Activated T-cell treated with anti-CD3 and anti-CD28 coated beads, Interleukin-2, amount 50 U/mL, for 4 hours (primary cell): ENCODE measurements at places on chromosomes 2 and 18. TPM values are rescaled to one million over a fixed set of nuclear protein-coding genes. Genes with fewer than 3 reads are reported as not detected.

DNA sequence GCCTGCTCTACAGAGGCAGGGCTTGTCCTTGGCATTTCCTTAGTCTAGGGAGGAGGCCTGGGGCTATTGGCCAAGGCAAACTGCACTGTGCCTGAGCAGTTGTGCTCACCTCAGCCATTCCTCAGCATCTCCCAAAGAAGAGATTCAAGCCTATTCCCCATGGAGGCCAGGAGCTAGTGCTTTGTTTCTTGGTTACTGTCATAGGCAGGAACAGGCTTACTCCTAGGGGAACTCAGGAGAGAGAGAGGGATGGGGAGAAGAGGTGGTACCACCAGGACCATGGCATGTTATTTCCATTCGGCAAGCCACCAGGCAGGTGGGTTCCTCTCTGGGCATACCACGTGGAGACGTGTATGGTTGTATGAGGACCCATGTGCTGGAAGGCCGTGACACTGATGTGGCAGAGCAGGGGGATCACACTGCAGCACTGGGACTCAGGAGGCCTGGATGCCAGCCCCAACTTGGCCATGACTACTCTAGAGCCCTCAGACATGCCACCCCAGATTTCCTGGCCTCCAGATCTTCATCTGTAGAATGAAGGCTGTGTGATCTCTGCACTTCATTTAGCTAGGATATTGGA, 233.7 kb downstream of the LOXHD1 start:
- DNase-seq = no peak

DNA sequence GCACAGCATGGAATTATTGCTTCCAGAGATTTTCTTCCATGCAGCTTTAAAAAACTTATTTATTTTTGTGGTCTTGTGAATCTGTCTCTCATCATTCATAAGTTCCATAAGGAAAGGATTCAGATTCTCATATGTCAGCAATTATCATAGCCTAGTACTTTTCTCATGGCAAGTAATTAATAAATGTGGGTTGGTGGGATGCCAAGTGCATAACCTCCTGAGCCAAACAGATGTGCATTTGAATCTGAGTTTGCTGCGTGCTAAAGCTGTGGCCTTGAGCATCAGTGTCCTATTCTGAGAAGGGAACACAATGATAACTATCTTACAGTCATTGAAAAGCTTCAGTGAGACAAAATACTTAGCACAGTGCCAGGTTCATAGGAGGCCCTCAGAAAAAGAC, 331.9 kb downstream of the PDE11A start:
- no peak for DNase-seq

GRCh38 chr2:54274781-54275242, 18.8 kb upstream of the TSPYL6 start:
- DNase-seq = no peak

DNA sequence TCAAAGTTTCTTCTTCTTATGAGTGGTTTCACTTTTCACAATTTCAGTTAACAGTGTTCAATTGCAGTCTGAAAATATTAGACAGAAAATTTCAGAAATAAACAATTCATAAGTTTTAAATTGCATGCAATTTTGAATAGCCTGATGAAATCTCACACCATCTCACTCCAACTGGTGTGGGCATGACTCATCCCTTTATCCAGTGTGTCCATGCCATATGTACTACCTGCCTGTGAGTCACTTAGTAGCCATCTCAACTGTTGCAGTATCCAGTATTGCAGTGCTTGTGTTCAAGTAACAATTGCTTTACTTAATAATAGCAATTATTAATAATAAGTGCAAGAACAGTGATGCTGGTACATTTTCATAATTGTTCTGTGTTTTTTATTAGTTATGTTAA, 1202.5 kb downstream of the DSC3 start:
- DNase-seq = no peak

- no peak for DNase-seq
Measured at GRCh38 chr2:190441564-190441963, 33.4 kb downstream of the MFSD6 start.

- no peak for DNase-seq
Measured at GRCh38 chr18:27428716-27429475, 243.8 kb upstream of the CHST9 start.

- DNase-seq = no peak
Measured at GRCh38 chr18:6370410-6370809, 44.3 kb downstream of the L3MBTL4 start.

DNA sequence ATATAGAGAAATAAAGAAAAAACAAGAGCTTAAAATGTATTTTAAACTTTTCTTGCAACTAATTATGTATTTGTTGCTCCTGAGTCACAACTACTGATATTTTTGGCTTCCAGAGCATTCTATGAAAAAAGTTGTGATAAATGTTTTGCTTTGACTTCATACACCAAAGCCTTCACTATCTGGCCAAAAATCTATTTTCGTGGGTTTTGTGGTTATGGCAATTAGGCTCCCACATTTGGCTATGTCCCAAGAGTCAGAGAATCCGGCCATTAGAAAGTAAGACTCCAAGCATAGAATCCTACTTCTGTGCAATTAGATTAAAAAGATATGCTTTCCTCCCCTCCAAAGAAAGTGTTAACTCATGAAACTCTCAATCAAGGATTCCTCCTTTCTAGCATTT, 1456.1 kb upstream of the ACVR2A start:
- DNase-seq = no peak

GRCh38 chr2:216260629-216261028, 111.7 kb downstream of the MARCHF4 start:
- no peak for DNase-seq

GRCh38 chr2:48284621-48285212, 245.2 kb upstream of the STON1 start:
- no peak for DNase-seq

DNA sequence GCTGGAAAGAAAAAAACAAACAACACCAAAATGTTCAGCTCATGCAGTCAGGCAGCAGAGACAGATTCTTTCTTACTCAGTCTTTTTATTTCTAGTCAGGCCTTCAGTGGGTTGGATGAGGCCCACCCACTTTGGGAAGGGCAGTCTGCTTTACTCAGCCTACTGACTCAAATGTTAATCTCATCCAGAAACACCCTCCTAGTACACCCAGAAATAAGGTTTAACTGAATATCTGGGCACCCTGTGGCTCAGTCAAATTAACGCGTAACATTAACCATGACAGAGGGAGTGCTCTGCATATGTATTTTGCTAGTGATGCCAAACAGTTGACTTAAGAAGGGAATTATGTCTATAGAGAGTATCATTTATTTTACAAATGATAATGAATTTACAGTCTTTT, 401.6 kb downstream of the PARD3B start:
- DNase-seq = no peak

GRCh38 chr18:29488617-29489016, 1311.7 kb upstream of the CDH2 start:
- DNase-seq = no peak

- peak; percentile 22 for DNase-seq
Measured at GRCh38 chr18:25351777-25352628, at the start of gene ZNF521. Gene ZNF521, minus strand, starts transcription at chr18:25352166. Its CDS starts 1,220 bp downstream, at chr18:25350946.

Gene PCARE
- not detected for total RNA-seq

Gene HES6
- total RNA-seq = 5.9 TPM

Gene IL36G
- total RNA-seq = not detected

Gene ALLC
- total RNA-seq = not detected

Gene SKOR2
- not detected for total RNA-seq

Gene CDH2
- total RNA-seq = 0.46 TPM

Gene SGPP2
- 7.2 TPM for total RNA-seq
